GF-D8 (cell line): ENCODE measurements at places on chromosomes 2 and 18.

DNA sequence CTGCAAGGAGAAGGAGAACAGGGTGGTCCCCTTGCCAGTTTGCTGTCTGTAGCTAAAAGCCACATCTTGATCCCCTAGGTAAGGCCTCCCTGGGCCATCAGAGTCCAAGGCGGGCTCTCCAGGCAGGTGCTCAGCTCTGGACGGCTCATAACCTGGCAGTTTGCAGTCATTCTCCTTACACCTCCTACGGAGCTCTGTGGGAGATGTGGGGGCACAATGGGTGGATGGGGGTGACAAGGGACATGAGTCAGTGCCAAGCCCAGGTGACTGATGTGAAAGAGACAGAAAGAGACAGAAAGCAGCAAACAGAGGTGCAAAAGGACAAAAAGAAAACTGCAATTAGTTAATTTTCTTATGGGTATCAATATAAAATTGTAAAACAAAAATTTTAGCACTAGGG is 120.6 kb upstream of the ZBTB14 start:
- no peak for DNase-seq

- no peak for DNase-seq
Measured at GRCh38 chr2:193315428-193316091, 1120.8 kb upstream of the TMEFF2 start.

DNA sequence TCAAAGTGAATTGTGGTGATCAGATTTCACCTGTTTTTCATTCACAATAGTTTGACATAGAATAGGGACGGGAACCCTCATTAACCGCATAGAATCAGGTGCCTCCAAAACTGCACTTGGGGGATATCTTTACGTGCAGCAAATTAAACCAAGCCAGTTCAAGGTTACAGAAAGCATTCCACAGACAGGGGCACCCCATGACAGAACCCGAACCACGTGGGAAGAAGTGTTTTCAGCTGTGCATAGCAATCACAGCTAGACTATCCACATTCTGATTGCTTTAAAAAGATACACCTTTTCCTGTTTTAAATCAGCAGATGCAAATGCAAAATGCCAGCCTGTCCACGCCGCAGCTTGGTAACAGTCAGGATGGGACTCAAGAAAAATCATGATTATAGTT is 205.8 kb downstream of the ANAPC1 start:
- DNase-seq: no peak

- DNase-seq: no peak
Measured at GRCh38 chr2:191415858-191416257, 170.7 kb downstream of the MYO1B start.

- DNase-seq: no peak
Measured at GRCh38 chr2:196183172-196183473, 11.7 kb upstream of the STK17B start.

GRCh38 chr18:25166113-25166512 is 185.9 kb downstream of the ZNF521 start:
- no peak for DNase-seq

DNA sequence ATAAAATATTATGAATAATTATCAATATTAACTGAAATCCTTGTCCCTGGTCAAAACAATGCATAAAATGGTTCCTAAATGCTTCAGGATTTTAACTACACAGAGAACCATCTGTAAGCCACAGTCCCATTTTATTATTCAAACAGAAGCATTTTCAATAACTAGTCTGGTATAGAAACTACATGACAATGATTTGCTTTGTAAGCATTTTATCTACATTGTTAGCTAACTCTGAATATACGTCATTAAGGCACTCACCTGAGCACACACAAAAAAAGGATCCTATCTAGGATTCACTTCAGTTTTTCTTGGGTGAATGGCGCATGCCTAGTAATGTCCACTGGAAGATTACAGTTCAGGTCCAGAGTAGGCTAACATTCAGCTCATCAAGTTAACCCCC is 22.8 kb downstream of the EPB41L3 start:
- no peak for DNase-seq
